ENCODE measurements at places on chromosomes 2 and 18.
A peak's percentile ranks its signal among the peaks of the same experiment; 100 is the strongest.

- DNase-seq, result peak; percentile 10
These were observed 760 bp upstream of the CNOT11 start for GRCh38 chr2:101251844-101252407.

- no peak for DNase-seq
These were observed 70.2 kb downstream of the RND3 start for GRCh38 chr2:150417278-150417677.

- DNase-seq, result no peak
These were observed 23.7 kb upstream of the NR4A2 start for GRCh38 chr2:156356014-156356754.

- no peak for DNase-seq
These were observed 218.7 kb downstream of the TWIST2 start for GRCh38 chr2:239066597-239066996.

GRCh38 chr2:240786871-240787311, 33.1 kb downstream of the KIF1A start:
- no peak for DNase-seq

DNA sequence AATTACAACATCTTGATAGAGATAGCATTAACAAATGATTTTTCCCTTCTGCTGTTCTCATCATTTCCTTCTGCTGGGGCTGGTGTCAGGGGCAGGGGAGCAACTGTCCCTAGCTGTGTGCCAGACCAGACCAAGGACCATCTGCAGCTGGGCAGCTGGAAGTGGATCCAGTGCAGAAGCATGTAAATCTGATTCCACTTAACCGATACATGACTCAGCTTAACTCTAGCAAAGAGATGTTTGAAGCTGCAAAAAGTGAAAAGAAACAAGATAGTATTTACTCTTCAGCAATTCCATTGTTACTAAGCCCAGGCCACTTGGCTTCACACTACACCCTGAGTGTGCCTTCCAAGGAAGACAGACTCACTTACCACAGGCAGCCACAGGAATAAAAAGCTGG, 151.1 kb downstream of the GALNT1 start:
- no peak for DNase-seq

- DNase-seq, result no peak
These were observed 120.6 kb downstream of the PRKRA start for GRCh38 chr2:178330175-178331017.

GRCh38 chr2:196153480-196153879, 17.9 kb downstream of the STK17B start:
- no peak for DNase-seq

DNA sequence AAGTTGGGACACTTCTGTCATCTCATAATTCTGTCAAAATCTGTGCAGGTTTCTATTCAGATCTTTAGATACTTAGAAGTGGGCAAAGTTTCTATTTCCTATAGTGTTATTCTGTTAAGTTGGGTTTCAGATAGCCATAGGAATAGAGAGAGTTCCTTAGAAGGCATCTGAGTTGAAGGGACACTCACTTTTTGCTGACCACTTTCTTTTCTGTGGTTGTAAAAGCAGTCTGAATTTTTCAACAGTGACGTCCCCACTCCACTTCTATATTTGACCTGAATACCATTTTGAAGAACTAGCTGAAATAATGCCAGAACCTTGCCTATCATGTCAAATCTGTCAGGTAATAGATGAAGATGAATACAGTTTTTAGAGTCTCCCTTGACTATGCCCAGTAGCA, 267.3 kb downstream of the SPAG16 start:
- no peak for DNase-seq

DNA sequence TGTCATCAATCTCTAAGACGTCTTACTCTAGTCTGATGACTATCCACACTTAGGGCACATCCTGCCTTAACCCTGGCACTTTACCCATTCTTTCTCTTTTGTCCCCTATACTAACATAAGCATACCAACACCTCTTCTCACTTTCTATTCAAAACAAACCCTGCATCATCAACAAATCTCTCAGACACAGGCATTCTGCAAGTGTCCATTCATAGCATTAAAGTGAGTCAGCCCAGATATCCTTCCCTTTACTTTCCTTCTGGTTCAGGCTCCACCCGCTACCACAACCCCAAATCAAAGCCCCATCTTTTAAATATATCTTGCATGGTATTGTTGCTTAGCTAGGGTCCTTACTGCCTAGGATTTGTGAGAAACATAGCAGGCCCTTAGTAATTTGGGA, 3.8 kb downstream of the GRB14 start:
- DNase-seq, result no peak

- no peak for DNase-seq
These were observed 975.1 kb downstream of the BCL11A start for GRCh38 chr2:59578349-59578748.

GRCh38 chr2:178359192-178359912, 91.6 kb downstream of the PRKRA start:
- no peak for DNase-seq

DNA sequence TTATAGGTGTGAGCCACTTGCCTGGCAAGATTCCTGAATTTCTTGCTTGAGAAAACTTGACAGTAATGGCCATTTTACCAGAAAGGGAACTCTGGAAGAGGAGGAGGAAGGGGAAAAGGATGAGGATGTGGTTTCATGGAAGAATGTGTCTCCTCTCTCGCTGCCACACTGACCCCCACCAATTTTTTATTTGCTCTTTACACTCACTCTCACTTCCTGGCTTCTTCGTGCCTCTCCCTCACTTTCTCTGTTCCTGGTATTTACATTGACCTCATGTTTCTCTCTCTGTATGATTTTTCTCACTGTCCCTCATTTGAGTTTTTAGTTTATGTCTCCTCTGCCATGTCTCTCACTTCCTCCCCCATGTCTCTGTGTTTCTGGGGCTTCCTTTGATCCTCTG, 134.5 kb upstream of the CAB39 start:
- no peak for DNase-seq

- DNase-seq, result no peak
These were observed 5.1 kb downstream of the C18orf32 start for GRCh38 chr18:49481907-49482306.

DNA sequence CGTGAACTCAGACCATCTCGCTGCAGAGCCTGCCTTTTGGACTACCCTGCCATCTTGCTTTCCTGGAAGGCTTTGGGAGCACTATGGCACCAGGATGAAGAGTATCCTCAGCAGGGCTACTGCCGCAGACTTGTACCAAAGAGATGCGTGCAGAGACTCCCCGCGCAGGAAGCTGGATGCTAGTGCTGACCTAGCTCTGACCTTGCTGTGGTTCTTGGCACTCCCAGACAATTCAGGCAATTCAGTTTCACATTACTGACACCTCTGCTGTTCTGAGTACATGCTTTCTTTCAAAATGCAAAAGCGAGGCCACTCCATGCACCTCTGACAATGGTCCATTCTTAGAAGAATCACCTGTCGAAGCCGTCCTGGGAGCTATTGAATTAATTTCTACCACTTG, 251.5 kb upstream of the MEX3C start:
- no peak for DNase-seq

DNA sequence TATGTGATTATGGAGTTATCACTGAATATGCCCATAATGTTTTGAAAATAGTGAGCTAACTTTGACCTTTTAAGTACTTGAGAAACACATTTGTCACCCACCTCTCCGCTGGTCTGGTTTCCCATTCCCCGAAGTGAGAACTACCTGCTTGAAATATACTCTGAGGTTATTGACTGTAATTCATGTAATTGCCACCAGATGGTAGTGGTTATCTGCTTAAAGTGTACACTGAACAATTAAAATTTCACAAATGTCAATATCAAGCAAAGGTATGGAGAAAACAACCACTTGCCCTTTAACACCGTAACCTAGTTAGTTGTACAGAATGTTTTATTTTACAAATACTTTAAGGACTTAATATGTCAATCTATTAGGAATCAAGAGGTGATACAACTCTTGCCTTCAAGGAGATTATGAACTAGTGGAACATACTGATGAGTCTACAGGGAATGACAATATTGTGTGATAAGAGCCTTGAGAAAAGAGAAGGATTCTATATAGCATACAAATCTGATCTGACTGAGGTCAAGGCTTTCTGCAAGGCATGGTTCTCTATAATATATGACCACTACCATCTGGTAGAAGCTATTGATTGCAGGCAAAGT, 316.8 kb upstream of the KCNH7 start:
- no peak for DNase-seq

DNA sequence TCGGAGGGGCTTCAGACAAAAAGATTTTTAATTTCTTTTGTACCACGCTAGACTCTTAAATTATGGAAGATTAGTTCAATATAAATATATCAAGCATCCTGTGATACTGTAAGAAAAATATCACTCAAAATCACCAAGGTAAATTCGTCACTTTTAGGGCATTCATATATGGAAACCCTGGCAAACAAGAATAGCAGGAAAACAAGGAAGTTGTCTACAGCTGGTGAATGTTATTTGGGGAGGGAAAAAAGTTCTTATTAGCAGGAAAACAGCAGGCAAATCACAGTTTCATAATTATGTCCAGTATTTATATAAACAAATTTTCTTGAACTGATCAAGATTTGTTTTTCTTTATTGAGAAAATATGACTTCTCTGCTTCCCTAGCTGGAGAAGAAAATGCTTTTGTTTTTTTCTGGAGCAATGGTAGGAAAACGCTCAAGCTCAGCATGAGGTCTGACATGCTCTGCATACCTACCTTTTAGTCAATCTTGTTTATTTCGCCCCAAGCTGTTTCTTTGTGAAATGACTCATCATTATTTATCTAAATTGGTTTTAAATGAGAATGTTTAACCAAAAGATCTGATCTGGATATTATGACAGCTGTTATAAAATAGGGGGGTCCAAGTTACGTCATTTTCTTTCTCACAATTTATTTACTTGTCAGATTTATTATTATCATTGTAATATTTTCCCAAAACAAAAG, 14.7 kb downstream of the LINC00305 start:
- no peak for DNase-seq

DNA sequence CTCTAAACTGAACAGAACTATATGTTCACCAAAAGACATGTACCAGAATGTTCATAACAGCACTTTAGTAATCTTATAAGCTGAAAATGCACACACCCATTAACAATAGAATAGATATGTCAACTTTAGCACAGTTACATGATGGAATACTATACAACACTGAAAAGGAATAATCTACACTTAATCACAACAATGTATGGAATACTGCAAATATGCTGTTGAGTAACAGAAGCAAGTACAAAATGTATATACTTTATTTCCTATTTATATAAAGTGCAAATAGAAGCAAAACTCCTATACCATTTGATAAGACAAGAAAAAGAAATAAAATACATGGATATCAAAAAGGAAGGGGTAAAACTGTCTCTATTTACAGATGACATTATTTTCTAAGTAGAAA, 352.8 kb downstream of the NCKAP5 start:
- no peak for DNase-seq
